ELR (cell line): ENCODE measurements at places on chromosomes 7 and 10.

DNA sequence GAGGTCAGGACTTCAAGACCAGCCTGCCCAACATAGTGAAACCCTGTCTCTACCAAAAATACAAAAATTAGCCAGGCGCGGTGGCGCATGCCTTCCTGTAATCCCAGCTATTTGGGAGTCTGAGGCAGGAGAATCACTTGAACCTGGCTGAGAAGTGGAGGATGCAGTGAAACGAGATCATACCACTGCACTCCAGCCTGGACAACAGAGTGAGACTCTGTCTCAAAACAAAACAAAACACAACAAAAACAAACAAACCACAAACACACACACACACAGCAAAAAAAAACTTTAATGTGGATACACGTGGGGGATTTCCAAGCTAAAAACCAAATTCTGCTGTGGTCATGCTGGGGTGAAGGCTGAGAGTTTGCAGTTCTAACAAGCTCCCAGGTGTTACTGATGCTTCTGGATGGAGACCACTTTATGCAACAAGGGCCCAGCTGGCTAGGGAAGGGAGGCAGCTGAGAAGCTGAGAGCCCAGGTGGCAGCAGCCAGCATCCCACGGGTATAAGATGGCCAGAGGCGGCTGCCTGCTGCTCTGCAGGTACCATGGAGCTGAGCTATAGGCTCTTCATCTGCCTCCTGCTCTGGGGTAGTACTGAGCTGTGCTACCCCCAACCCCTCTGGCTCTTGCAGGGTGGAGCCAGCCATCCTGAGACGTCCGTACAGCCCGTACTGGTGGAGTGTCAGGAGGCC is at the start of gene ZP3:
TSS of gene ZP3 (plus strand) at position 538 of the 699 bp plus-strand sequence. CDS start at position 553, 15 bp downstream.
- no peak for DNase-seq

- no peak for DNase-seq
Observed at GRCh38 chr7:2503056-2503941, 16.3 kb upstream of the LFNG start.

DNA sequence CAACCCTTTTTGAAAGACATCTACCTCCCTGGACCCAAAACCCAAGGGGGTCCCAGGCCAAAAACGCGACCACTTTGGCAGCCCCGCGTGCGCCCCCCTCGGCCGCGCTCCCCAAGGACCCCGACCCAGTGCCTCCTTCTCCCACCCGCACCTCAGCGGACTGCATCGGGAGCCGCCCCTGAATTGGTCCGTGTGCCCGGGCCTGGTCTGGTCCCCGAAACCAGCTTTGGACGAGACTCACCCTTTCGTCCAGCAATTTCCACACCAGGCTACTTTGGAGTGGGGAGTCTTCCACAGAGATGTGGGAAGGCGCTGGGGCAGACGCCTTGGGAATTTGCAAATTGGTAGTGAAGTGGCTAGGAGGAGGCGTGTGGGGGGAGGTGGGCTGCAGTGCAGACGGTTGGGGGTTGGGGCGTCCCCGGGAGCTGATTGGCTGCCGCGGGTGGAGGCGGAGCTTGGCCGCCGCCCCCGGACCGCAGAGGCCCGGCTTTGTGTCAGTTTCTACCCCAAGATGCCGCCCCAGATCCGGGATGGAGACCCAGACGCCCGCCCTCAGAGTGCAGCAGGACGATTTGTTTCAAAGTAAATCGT is 16.9 kb downstream of the TCAF1 start:
- DNase-seq = peak; percentile 77

GRCh38 chr7:152341039-152341913 is 94.5 kb downstream of the KMT2C start:
- DNase-seq = peak; percentile 66

DNA sequence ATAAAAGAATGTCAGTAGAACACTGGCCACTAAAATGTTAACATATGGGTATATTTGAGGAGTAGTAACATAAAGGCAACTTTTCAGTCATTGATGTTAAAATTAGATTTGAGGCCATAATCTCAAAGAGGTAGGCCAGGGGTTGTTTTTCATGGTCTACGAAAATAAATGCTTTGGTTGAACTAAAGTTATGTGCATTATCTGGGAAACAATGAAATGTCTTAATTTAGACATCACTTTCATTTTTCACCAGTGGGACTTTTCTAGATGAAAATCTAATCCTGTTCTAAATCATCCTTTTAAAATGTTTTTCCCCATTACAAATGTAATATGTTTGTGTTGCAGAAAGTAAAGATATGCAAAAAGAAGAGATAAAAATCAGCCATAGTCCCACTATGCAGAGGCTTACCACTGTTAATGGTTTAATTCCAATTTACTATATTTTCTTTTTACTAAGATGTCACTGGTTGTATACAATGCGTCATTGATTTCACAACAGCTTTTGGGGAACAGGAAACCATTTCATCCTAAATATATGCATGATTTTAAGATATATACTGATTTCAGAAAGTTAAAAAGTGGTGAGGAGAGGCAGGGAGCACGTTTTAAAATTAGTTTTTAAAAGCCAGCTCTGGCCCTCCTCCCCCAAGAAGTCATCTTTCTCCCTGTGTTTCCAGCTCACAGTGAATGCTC is 64.3 kb downstream of the ARID5B start:
- DNase-seq = no peak

DNA sequence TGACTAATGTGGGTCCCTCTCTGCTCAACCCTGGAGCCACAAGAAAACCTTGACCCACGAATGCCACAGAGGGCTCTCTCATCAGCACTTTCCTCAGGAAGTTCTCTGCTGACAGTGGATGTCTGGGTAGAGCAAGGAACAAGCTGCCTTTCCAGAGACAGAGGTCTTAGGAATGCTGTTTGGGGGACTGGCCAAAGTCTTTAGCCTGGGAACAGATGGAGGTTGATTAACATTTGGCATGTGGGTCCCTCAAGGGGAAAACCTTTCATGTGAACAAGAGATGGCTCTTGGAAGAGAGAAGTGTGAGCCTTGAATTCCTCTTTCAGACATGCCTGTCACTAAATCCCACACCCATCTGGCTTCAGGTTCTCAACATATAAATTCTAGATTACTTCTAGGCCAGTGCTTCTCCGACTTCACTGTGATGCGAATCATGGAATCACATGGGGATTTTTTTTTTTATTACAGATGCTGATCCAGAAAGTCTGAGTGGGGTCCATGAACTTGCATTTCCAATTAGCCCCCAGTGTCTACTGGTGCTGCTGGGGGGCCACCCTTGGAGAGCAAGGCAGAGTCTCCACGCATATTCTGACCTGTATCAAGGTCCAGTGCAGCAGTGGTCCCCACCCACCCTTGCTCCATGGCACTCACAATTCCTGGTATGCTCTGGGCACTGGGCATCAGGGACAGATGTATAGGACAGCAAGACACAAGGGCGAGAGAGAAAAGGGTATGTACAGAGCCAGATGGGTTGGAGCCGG is 360.4 kb downstream of the CXCL12 start:
- no peak for DNase-seq

GRCh38 chr7:148912758-148913541 is 28.9 kb upstream of the EZH2 start:
- no peak for DNase-seq

DNA sequence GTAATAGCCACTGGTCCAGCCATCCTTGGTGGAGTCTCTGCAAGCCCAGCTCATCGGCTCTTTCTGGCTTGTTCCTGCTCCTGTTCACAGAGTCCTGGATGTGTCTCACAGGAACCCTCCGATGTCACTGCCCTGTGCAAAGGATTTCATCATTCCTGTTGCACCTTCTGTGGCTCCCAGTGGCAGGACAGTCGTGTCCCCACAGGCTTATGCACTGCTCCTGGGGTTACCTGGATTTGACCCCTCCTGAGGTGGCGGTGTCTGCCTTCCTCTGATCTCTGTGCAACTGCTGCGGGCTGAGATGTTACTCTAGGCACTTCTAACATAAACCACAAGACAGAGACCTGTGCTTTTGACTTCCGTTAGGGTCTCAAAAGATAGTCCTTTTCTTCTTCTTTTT is 30.6 kb downstream of the APBB1IP start:
- DNase-seq = peak; percentile 28

DNA sequence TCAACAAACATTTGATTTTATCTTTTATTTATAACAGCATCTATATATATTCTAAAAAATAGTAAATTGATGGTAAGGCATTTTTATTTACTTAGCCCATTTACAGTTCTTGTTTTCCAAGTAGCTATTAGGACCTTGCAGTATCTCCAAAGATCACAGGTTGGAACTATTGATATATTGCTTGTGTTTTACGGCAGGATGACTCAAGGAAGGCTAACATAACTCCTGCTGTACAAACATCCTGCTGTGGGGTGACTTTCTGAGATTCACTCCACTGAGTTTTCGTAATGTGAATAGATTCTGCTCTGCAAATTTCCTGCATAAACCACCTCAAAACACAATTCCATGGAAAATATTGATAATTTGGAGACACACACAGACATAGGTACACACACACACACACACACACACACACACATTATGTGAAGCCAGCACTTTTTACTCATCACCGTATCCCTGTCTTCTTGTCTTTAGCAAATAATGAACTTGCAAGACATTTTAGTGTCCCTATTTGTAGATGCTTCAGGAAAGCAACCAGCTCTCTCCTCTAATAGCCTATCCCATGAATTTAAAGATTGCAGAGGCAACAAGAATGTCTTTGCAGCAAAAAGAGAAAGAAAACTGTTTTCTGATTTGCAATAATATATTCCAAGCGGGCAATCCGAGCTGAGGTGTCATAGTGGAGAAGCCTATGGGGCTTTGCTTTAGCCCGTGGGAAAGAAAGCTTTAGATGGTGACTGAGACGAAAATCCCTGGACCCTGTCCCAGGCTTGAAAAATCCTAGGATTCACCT is 722 bp downstream of the AGR2 start:
- peak; percentile 50 for DNase-seq

DNA sequence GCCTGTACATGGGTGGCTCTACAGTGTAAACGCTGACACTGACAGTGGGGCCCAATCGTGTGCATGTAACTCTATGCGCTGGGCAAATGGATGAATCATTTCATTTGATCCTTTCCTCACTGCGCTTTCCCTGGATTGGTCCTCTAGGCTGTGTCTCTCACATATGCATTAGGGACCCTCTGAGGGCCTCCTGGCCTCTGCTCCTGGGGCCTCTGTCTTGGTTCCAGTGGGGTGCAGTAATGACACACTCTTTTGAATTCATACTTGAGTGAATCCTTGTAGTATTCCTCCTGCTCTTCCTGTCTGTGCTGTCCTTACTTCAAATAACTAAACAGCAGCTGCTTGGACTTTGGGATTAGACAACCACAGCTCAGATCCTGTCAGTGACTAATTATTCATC is 176.5 kb upstream of the ADO start:
- DNase-seq = no peak

DNA sequence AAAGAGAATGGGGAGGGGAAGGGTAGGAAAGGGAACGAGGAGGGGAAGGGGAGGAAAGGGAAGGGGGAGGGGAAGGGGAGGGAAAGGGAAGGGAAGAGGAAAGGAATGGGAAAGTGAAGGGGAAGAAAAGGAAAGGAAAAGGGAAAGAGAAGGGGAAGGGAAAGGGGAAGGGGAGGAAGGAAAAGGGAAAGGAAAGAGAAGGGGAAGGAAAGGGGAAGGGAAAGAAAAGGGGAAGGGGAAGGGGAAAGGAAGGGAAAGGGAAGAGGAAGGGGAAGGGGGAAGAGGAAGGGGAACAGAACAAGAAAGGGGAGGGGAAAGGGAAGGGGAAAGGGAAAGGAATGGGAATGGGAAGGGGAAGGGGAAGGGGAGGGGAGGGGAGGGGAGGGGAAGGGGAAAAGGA is 352.1 kb downstream of the PARD3 start:
- DNase-seq = no peak
